ENCODE measurements at places on chromosomes 2 and 18.
A peak's percentile ranks its signal among the peaks of the same experiment; 100 is the strongest.

DNA sequence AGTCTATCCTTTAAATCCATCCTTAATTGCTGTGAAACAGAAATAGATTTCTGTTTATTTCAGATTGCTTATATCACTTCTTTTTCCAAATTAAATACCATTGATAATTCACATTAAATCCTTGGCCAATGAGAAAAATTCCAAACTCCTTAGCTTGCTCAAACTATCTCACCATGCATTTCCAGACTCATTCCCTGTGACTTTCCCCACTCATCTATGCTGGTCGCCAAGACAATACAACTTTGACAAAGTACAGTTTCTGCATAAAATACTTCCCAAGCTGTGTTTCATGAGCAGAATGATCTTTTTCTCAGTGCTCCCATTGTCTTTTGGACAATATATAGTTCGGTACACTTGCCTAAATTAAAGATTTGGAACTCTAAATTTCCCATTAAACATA lies 575.6 kb downstream of the CPS1 start:
- DNase-seq, result no peak

DNA sequence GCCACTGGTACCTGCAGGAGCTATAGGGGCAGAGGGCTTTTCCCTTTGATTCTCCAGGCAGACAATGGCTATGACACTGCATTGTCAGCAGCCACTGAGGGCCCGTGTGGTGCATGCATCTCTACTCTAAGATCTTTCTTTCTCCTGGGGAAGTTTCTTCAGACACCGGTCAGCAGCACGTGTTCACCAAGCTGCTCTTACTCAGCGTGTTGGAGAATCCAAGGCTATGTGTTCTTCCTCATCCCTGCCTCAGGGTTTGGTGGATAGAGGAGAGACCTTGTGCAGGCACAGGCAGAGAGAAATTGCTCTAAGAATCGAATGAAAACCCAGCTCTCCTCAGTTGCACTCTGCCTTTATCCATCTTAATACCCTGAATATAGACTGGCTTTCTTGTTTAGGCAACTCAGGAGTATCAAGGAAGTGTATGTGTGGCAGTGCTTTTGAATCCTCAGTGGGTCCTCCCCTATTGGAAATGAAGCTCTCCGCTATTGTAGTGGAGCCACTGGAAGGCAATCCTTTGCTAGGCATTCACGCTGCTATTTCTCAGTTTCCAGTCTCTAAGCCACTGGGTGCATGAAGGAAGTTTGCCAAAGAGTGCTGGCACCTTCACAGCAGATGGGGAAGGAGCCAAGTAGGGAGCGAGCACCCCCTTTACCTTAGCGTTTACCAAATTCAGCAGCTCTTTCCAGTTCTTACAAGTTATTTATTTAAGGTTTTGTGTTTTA lies 86.9 kb upstream of the EML6 start:
- no peak for DNase-seq

DNA sequence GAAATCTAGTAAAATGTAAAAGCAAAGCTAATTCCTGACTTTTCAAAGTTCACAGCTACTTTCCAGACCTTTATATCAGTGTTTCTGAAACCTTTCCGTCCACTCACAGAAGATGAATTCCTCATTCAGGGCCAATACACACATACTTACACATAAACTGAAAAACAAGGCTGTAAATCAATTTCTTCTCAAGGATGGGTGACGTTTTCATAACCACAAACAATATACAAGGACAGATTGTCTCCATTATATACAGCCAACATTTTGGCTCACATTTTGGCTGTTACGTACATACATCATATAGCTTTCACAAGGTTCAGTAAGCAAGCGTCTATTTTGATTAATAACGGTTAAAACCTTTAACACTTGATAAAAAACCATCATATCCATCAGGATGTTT lies 1.4 kb downstream of the RPRD1A start:
- DNase-seq, result no peak

GRCh38 chr2:120498576-120499394 lies 152.8 kb downstream of the INHBB start:
- no peak for DNase-seq

- no peak for DNase-seq
Observed at GRCh38 chr18:70005580-70005979, 57.9 kb upstream of the CD226 start.

DNA sequence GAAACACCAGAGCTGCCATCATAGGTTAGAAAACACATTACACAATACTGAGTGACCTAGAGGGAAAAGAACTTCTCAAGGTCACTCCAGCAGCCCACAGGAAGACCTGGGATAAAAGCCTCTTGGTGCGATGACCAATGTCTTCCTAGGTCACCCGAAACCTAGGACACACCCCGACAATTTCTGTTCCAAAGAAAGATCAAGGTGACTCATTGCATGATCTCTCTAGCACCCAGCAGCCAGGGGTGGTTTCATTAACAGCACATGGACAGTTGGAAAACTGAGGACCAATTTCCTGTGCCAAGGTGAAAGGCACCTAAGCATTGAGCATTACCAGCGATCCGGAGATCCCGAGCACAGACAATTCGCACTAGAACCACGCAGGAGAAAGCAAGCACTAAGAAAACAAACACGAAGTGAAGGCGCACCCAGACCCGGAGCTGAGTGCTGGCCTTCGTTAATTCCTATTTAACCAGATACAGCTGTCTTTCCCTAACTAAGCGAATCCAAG lies 1.5 kb downstream of the CACNB4 start:
- peak; percentile 3 for DNase-seq

- DNase-seq, result no peak
Observed at GRCh38 chr18:10732990-10733389, 207.2 kb downstream of the NAPG start.

DNA sequence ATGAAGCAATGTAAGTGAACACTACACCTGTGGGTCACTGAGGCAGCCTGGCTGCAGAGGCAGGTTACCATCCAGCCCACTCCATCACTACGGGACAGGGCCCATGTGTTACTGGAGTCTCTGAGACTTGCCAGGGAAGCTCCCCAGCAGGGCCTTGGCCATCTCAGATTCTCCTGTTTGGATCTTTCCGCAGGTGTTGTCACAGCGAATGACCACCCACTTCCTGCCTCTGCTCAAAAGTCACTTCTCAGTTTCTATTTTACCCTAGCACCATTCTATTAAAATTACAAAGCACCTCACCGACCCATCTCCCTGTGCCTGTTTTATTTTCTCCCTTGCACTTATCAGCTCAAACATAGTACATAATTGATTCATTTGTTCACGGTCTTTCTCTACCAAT lies 34.5 kb upstream of the L3MBTL4 start:
- DNase-seq, result no peak

DNA sequence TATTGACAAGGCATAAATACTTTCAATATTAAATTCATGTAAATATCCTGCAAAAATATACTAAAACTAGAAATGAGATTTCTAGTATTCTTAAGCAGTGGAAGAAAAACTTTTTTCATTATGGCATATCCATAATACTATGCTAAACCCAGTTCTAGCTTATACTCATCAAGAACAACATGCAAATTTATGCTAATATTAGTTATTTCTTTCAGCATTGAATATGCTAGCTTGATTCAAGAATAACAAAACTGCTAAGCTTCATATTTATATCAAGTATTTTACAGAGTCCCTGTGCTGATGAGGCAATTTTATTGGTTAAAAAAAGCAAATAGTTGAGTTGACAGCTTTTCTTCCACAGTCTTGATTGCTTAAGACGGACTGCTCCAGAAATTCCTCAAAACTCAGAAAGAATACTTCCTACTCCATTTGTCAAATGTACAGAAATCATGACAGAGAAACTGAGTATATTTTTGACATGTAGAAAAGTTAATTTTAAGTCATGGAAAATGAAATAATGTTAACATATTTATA lies 105.0 kb downstream of the PIGN start:
- no peak for DNase-seq

DNA sequence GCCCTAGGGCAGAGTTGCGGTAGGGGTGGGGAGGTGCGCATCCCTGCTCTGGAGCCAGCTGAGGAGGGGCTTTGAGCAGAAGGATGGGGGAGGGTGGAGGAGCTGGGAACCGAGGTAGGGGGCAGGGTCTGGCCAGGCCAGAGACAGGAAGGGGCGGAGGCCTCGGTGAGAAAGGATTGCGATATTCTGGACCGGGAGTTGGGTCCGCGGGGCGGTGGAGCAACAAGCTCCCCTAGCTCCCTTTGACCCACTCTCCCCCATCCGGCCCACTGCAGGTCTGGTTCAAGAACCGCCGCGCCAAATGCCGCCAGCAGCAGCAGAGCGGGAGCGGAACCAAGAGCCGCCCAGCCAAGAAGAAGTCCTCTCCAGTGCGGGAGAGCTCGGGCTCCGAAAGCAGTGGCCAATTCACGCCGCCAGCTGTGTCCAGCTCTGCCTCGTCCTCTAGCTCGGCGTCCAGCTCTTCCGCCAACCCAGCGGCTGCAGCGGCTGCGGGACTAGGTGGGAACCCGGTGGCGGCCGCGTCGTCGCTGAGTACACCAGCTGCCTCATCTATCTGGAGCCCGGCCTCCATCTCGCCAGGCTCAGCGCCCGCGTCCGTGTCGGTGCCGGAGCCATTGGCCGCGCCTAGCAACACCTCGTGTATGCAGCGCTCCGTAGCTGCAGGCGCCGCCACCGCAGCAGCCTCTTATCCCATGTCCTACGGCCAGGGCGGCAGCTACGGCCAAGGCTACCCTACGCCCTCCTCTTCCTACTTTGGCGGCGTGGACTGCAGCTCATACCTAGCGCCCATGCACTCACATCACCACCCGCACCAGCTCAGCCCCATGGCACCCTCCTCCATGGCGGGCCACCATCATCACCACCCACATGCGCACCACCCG lies 4.8 kb downstream of the OTX1 start:
- peak; percentile 43 for DNase-seq

- DNase-seq, result peak; percentile 15
Observed at GRCh38 chr2:229235131-229235914, 35.8 kb downstream of the PID1 start.

DNA sequence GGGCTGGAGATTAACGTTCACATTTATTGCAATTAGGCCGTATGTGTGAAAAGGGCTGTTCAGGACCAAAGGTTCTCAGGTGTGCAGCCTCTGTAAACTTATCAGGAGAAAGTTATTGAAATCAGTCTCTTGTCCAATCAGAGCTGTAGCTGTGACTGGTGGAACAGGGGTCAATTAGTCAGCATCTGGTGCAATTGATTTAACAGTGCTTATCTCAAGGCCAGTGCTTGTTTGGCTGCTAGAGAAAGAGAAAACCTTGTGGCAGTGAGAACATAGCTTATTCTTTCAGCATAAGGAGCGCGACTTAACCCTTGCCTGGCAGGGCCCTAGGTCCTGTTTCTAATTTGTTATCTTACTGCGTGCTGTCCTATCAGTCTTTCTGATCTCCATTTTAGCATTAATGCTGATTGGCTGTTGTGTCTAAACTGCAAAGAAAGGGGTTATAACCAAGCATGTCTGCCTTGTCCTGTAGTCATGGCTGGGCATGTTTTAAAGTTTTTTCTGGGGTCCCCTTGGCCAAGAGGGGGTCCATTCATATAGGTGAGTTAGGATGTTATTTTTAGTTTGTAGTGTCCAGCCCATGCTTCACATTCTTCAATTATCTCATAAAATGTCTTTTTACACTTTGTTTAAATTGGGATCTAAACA lies 66.4 kb downstream of the CYB5A start:
- no peak for DNase-seq

DNA sequence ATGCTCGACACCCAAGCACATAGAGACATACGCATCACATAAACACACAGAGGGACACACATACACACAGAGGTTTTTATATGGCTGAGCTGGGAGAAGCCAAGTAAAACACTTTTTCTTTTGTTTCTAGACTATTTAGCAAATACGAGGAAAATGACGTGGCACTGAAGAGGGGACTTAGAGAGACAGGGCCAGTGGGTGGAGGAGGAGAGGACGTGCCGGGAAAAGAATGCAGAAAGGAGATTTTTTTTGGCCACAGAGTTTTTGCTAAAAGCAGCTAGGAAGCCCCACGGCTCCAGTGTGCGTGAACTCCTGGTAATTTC lies 168.5 kb upstream of the KLF7 start:
- DNase-seq, result no peak

DNA sequence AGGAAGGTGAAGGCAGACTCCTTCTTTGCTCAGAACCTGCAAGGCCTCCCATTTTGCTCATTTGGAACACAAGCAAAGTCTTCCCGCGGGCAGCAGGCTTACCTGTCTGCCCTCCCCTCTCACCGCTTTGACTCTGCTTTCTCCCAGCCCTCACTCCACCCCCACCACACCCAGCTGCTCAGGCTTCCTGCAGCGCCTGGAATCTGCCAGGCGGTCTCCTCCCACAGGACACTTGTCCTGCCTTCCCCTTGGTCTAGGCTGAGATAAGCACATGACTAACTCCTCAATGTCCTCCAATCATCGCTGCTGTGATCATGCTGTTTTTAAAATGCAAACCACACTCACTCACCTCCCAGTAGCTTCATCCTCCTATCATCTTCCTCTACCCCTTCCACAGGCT lies 430.0 kb downstream of the ZNF516 start:
- no peak for DNase-seq

DNA sequence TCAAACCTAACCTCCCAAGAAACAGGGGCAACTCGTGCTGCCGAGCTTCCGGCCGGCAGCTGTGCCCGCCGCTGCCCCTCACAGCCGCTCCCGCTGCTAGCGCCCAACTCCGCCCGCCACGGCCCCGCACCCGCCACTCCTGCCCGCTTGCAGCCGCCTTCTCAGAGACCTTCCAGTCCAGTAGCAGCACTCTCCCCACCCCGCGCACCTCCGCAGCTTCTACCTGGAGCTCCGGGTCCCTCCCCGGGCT lies 722 bp upstream of the C2orf15 start:
- no peak for DNase-seq

DNA sequence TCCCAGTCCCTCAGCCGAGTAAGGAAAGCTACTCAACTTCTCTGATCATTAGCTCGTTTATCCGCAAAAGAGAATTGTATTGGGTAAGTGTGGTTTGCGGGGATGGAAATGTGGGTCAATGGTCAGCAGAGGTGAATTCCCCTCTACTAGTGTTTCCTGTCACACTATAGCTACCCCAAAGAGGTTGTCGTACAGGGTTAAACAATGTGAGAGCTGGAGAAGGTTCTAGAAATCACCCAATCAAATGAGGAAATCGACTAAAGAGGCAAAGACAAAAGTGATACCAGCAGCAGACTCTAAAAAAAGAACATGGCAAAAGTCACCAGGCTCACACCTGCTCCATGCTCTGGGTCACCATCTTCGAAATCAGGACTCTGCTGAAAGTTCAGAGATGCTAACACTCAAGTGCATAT lies 144.7 kb upstream of the ITGA4 start:
- no peak for DNase-seq

DNA sequence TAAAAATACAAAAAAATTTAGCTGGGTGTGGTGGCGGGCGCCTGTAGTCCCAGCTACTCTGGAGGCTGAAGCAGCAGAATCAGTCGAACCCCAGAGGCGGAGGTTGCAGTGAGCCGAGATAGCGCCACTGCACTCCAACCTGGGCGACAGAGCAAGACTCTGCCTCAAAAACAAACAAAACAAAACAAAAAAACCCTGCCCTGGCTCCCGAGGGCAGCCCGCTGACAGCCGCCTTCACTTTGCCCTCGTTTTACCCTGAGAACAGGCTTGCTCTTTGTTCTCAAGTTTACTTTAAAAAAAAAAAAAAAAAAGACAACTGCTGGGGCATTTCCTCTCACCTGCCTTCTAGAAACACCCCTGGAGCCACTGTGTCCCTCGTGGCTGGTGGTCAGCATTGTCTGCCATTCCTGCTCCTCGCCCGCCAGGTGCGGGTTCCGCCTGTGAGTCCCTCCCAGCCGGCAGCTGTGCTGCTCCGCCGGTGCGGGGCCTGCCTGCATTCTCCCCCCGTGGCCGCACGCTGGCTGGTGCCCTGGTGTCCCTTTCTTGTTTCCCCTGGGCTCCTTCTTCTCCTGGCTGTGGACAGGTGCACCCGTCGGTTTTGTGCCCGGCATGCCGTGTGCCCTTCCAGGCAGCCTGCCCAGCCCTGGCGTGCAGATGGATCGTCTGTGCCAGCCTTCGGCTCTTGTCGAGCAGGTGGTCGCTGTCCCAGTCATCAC lies 105.7 kb downstream of the USP40 start:
- DNase-seq, result no peak
